Esophagus muscularis mucosa (tissue), 4 donors: ENCODE measurements at places on chromosomes 11 and 22. TPM values are rescaled to one million over a fixed set of nuclear protein-coding genes. Genes with fewer than 3 reads are reported as not detected.

- no peak overlapping the region for H3K4me3 ChIP-seq
- no peaks in the 10 kb centered on the region for H3K36me3 ChIP-seq
- DNase-seq = no peak
- H3K27ac ChIP-seq = no peak overlapping the region
- H3K27me3 ChIP-seq = no peaks in the 10 kb centered on the region
Observed at GRCh38 chr11:99015634-99016454, 4.9 kb upstream of the CNTN5 start.

GRCh38 chr22:17083811-17084441 is 874 bp upstream of the IL17RA start:
- peak overlapping the region; percentile 89 for H3K27ac ChIP-seq
- peak overlapping the region; percentile 83 for H3K4me3 ChIP-seq

- DNase-seq = peak; percentile 68
- no peaks in the 10 kb centered on the region for H3K36me3 ChIP-seq
- no peaks in the 10 kb centered on the region for H3K4me1 ChIP-seq
- no peaks in the 10 kb centered on the region for H3K27me3 ChIP-seq
Observed at GRCh38 chr11:130761560-130762220, 154.6 kb downstream of the SNX19 start.

GRCh38 chr11:12066056-12066798 is 44.2 kb upstream of the MICAL2 start:
- DNase-seq = no peak
- no peak overlapping the region for H3K4me3 ChIP-seq
- peak overlapping the region; percentile 74 for H3K27ac ChIP-seq
- H3K4me1 ChIP-seq = peaks cover 31% of the 10 kb centered on the region
- no peaks in the 10 kb centered on the region for H3K36me3 ChIP-seq

The SCGB1A1 gene
- 3.0 TPM for total RNA-seq

The RASSF10 gene
- total RNA-seq = 0.17 TPM
